ENCODE measurements at places on chromosomes 2 and 18.

DNA sequence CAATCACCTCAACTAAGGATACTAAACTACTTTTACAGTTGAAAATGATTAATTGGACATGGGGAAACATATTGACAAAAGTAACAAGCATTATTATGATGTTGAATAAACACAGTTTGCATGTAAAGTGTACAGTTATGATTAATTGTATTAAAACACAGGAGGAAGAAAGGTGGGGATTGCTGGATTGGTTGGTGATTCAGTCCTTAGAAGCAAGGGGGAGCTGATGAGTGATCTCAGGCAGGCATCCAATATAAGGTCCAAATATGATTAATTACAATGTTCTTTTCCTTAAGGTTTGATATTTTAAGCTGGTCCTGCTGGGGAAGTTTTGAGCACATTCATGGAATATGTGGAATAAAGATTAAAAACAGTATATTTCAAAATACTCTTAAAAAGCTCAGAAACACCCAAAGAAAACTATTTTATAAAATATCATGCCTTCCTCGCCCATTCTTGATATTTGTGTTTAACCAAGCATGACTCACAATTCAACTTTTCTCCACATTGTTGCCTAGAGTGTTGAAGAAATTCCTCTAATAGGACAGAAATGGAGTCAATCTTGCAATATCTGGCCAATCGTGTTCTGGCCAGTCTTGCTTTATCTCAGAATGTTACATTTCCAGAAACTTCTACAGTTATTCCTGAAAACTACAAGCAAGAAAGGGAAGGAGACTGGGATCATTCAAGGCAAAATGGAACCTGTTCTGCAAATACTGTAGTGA is 268.2 kb downstream of the RPIA start:
- DNase-seq, result no peak

DNA sequence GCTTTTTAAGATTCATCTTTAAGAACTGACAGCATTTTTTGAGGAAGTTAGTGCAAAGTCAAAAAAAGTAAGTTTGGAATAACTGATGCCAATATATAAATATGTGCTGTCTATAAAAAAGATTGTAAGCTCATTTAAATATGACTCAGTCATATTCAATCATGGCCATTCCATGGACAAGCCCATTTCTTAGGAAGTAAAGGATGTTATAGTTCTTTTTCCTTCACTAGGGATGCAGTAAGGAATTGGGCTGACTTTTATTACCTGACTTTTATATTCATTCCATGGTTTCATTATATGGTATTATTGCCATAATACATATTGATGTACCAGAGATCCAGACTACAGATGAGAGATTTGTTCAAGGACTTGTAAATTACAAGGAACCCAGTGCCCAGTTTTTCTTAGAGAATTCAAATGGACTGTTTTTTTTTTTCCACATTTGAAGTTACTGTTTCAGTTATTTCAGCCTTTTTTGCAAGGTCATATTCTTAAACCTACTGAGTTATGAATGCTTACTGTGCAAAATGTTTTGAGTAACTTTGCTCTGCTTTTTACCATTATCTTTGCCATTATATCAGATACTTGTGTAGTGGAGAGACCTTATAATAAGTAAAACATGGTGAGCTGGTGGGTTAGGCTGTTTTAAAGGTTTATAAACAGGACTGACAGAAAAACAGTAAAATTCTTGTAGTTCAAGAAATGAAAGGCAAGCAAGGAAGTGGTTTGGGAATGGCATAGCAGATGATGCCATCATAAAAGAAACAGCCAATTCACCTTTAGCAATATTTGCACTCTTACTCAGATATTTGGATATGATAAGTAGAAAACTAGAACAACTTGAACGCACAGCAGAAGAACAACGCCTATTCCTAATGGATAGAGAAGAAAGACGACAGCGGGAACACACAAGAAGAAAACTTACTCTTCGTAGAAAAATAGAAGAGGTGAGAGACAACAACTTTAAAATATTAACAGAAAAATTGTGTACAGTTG is 7.6 kb downstream of the FSIP2 start:
- DNase-seq, result no peak

DNA sequence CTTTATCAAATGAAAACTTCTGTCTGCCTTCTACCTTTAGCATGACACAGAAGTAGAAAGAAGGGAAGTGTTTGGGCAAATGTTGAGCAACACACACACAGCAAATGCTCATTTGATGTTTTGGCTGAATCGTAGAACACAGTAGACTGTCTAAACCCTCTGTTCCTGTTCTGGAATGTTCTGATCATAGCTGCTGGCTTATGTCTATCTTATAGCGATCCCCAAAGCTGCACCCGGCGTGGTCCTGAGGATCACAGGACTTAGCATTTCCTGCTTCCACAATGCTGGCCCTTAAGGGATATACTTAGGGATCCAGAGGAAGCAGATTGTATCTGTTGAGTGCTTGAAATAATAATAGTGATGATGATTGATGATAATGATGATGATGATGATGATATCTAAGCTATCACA is 15.2 kb downstream of the GNLY start:
- no peak for DNase-seq

- no peak for DNase-seq
These were observed 148.8 kb downstream of the HRH4 start for GRCh38 chr18:24609254-24609653.

GRCh38 chr2:67823726-67824125 is 239.1 kb downstream of the C1D start:
- no peak for DNase-seq

GRCh38 chr2:238425979-238426567 is 654 bp upstream of the ASB1 start:
- DNase-seq, result no peak

DNA sequence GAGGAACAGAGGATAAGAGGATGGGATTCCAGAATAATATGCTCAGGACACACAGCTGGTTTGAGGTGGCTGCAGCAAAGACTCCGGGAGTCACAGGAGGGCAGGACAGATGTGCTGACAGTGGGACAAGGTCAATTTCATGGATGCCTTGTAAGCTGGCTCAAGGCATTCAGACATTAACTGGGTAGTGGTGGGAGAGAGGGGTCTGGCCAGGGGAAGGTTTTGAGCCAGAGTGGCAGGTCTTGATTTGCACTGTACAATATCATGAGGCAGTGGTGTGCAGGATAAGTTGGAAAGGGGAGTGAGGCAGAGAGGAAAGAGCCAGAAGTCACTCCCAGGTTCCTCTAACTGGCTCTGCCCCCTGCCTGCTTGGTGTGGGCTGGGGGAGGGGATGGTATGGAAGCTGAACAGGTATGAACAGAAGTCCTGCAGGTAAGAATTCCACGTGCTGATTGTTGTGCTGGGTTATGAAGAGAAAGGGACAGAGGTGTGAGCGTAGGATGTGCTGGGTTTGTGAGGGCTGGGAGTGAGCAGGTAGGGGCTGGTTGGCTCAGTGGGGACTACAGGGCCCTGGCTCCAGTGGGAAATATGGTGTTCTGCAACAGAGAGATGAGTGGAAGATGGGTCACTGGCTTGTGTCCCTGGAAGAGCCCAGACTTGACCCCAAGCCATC is 141.7 kb upstream of the COPS8 start:
- no peak for DNase-seq

DNA sequence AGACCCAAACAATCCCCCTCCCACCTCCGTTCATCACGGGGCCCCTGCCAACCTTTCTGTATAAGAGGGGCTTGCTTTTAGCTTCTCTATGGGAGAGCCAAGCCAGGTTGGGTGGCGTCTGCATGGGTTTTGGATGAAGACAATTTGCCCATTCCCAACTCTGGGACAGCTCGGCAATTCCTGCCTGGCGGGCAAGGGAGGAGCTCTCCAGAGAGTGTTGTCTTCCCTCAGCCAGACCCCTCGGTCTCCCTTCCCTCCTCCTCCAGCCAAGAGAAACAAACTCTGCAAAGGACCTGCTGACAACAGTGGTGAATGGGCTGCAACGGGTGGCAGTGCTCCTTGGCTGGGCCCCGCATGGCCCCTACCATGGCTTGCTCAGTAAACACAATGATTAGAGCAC is 267.2 kb upstream of the HDAC4 start:
- no peak for DNase-seq

GRCh38 chr2:63679252-63679855 is 90.6 kb downstream of the MDH1 start:
- DNase-seq, result no peak

GRCh38 chr2:127086990-127087790 is 19.8 kb downstream of the BIN1 start:
- no peak for DNase-seq

DNA sequence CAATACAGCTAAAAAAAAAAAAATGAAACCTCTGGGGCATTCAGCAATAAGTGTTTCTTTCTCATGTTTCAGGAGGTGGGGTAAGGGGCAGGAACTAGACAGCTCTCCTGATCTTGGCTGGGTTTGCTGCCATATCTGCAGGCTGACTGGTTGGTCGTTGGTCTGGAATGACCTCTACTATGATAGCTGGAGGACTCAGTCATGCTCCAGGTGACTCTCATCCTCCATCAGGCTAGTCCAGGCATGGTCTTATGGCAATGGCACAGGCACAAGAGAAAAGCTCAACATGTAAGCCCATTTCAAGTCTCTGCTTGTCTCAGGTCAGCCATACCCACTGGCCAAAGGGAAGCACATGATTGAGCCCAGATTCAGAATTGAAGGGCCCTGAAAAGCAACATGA is 9.5 kb upstream of the SLC1A4 start:
- no peak for DNase-seq

DNA sequence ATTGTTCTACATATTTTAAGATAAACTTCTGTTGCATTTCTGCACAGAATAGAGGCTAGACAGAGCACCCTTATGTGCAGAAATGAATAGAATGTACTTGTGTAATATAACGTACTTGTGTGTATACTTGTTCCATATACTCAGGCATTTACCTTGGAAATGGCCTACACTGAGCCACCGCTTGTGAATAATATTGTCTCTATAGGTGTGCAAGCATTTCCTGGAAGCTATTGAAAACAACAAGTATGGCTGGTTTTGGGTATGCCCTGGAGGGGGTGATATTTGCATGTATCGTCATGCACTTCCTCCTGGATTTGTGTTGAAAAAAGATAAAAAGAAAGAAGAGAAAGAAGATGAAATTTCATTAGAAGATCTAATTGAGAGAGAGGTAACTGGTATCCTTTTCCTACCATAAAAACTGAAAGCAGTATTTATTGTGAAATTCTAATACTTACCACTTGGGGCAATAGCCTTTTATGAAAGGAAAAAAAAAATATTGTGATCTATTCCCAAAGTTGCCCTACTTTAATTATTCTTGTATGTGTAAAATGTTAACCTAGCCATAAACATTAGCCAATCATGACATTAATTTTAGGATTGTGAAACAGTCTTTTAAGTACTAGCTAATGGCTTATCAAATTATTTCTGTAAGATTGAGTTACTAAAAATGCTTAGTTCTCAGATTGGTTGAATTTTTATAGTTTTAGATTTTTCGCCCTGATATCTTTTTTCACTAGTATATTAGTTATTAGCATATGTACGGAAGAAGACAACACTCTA is 18.0 kb downstream of the ZC3H15 start:
- no peak for DNase-seq

GRCh38 chr2:128305555-128306080 is 13.1 kb downstream of the HS6ST1 start:
- peak; percentile 44 for DNase-seq

DNA sequence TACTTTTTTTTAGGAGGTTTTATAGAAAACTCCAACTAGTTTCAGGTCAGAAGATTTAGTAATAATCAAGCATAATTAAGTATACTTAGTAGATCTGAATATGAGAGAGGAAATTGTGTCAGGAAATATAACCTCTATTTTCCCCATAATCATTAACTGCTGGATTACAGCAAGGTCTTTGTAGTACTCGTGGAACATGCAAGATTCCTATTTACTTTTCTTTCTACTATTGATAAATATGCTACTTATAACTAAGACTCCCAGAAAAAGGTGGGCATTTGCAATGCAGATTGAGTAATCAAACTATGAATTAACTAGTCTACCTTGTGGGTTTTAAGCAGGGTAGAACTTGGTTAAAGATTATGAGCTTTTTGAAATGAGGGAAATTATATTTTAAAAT is 570.1 kb downstream of the LRP1B start:
- no peak for DNase-seq

GRCh38 chr2:15623898-15624541 is 32.4 kb downstream of the DDX1 start:
- no peak for DNase-seq

- no peak for DNase-seq
These were observed 18.2 kb downstream of the C2orf69 start for GRCh38 chr2:199929262-199929661.

GRCh38 chr18:47772374-47773248 is 157.8 kb downstream of the SMAD2 start:
- DNase-seq, result no peak

DNA sequence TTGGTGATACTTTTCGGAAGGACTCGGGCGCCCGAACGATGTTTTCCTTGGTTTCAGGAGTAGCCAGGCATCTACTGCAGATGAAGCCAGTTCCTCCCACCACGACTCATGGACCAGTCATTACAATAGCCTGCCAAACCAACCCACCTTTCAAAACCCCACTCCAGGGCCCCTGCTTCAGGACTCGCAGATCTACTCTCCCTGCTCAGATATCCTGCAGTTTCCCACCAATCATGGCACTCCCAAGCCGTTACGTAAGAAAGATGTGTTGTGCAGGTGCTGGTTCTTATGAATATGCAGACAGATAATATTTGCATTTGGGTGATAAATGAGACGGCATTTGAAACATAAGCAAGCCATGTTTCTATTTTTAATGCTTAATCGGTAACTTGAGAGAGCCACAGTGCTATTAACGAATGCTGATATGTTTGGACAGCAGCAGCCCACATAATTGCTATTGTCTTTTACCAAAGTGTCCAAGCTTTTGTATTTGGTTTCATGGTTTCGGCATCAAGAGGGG is 3.5 kb upstream of the CYS1 start:
- DNase-seq, result no peak
